ENCODE measurements at places on chromosomes 4 and X. TPM values are rescaled to one million over a fixed set of nuclear protein-coding genes. Genes with fewer than 3 reads are reported as not detected.

The HS6ST2 gene
- total RNA-seq: 5.3 TPM

The PI4K2B gene
- total RNA-seq: 16.3 TPM

- no peak for DNase-seq
- no peak overlapping the region for H3K4me3 ChIP-seq
- H3K36me3 ChIP-seq: no peaks in the 10 kb centered on the region
- H3K27me3 ChIP-seq: no peaks in the 10 kb centered on the region
- H3K4me1 ChIP-seq: no peaks in the 10 kb centered on the region
Observed at GRCh38 chr4:124104101-124104500, 608.4 kb downstream of the ANKRD50 start.

GRCh38 chr4:20901851-20902250 lies 201.6 kb downstream of the PACRGL start:
- no peaks in the 10 kb centered on the region for H3K27me3 ChIP-seq
- H3K4me3 ChIP-seq: no peak overlapping the region
- no peak for DNase-seq
- H3K4me1 ChIP-seq: no peaks in the 10 kb centered on the region
- no peaks in the 10 kb centered on the region for H3K36me3 ChIP-seq
- no peak overlapping the region for H3K27ac ChIP-seq

GRCh38 chr4:46820154-46820553 lies 88.9 kb downstream of the COX7B2 start:
- DNase-seq: no peak
- H3K27ac ChIP-seq: no peak overlapping the region
- H3K36me3 ChIP-seq: no peaks in the 10 kb centered on the region
- H3K4me1 ChIP-seq: no peaks in the 10 kb centered on the region
- H3K27me3 ChIP-seq: no peaks in the 10 kb centered on the region

DNA sequence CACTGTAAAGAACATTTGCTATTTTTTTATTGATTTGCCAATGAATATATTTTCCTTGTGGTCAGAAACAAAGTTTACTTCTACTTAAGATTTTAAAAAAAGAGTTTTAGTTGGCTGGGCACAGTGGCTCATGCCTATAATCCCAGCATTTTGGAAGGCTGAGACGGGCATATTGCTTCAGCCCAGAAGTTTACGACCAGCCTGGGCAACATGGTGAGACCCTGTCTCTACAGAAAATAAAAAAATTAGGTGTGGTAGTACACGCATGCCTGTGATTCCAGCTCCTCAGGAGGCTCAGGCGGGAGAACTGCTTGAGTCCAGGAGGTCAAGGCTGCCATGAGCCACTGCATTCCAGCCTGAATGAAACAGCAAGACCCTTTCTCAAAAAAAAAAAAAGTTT lies 36.8 kb downstream of the LRP2BP start:
- H3K4me3 ChIP-seq: no peak overlapping the region
- no peak for DNase-seq
- no peaks in the 10 kb centered on the region for H3K27me3 ChIP-seq
- no peak overlapping the region for H3K27ac ChIP-seq

DNA sequence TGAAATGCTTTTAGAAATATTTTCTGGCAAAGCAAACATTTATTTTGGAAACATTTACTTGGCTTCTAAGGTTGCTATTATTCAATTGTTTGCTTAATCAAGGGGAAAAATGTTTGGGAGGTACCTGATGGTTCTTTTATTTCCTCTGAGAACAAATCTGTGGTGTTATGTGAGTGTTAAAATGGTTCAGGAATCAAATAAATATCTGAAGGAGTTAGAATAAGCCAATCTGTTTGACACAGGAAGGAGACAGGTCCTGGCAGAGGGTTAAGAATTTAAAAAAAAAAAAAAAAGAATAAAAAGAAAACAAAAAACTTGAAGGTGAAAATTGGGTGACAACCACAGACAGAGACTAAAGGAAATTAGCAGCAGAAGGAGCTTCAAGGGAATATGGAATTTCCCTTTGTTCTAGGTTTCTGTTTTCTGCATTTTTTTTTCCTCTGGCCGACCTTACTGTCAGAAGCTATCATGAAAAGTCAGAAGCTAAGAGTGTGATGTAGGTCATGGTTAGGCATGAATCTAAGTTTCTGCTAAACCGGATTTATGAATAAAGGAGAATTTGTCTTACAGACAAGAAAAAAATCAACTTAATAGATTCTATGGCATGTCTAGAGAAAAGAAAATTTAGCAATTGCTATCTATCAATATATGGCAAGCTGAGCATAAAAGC lies 78.6 kb upstream of the PNPLA4 start:
- DNase-seq: no peak
- no peaks in the 10 kb centered on the region for H3K36me3 ChIP-seq
- H3K4me3 ChIP-seq: no peak overlapping the region
- H3K4me1 ChIP-seq: no peaks in the 10 kb centered on the region

DNA sequence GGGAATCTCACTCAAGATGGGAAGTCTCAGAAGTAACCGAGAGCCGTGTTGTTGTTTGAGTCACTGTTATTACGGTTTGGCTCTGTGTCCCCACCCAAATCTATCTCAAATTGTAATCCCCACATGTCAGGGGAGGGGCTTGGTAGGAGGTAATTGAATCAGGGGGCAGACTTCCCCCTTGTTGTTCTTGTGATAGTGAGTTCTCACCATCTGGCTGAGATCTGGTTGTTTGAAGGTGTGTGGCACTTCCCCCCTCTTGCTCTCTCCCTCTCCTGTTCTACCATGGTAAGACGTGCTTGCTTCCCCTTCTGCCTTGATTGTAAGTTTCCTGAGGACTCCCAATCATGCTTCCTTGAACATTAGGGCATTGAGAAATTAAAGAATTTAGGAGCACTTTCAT lies 37.0 kb downstream of the HAND2 start:
- H3K36me3 ChIP-seq: no peaks in the 10 kb centered on the region
- no peak overlapping the region for H3K27ac ChIP-seq
- H3K4me1 ChIP-seq: peaks cover 9% of the 10 kb centered on the region

GRCh38 chrX:13357925-13358324 lies 38.1 kb upstream of the ATXN3L start:
- no peak overlapping the region for H3K4me3 ChIP-seq
- no peaks in the 10 kb centered on the region for H3K36me3 ChIP-seq
- no peaks in the 10 kb centered on the region for H3K27me3 ChIP-seq
- no peak for DNase-seq
- no peaks in the 10 kb centered on the region for H3K4me1 ChIP-seq

DNA sequence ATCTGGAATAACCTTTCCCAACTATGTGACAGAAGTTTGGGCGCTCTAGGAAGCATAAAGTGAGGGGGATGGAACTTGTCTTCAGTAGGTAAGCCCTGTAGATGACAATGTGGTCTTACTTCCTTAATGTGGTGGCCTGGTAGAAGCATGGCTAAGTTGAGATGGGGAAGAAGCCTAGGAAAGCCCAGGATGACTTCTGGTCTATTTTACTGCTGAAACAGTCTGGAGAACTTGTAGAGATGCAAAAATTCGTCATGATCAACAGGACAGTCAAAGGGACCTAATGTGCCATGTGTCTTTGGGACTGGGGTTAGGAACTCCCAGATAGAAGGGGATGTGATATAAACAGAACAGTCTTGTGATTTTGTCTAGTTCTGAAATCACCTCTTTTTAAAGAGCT lies 40.8 kb downstream of the CCNG2 start:
- H3K4me3 ChIP-seq: no peak overlapping the region
- no peaks in the 10 kb centered on the region for H3K36me3 ChIP-seq
- no peak overlapping the region for H3K27ac ChIP-seq
- no peaks in the 10 kb centered on the region for H3K4me1 ChIP-seq
- DNase-seq: no peak

GRCh38 chr4:120692964-120693363 lies 229.6 kb downstream of the PRDM5 start:
- H3K4me1 ChIP-seq: no peaks in the 10 kb centered on the region
- H3K27ac ChIP-seq: no peak overlapping the region
- no peaks in the 10 kb centered on the region for H3K27me3 ChIP-seq
- H3K4me3 ChIP-seq: no peak overlapping the region
